Stimulated activated CD8-positive, alpha-beta memory T cell treated with anti-CD3 and anti-CD28 coated beads, Interleukin-15, amount 100 ng/mL, for 1 hour (primary cell): ENCODE measurements at places on chromosomes 6 and 20.

DNA sequence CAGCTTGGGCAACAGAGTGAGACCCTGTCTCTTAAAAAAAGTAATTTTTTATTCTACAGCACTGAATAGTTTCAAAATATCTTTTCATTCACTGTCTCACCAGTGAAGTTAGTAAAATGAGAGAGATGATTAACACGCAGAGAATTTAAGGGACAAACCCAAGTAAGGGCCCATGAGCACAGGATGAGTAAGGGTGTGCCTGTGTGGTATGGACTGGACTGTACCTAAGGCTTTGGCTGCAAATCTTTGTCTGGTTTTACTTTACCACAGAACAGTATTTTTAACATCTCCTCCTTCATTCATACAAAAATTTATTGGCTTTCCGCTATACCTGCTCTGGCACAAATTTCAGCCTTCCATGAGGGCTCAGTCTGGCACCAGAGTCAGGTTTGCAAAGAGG, 433.3 kb downstream of the UTRN start:
- DNase-seq: no peak

DNA sequence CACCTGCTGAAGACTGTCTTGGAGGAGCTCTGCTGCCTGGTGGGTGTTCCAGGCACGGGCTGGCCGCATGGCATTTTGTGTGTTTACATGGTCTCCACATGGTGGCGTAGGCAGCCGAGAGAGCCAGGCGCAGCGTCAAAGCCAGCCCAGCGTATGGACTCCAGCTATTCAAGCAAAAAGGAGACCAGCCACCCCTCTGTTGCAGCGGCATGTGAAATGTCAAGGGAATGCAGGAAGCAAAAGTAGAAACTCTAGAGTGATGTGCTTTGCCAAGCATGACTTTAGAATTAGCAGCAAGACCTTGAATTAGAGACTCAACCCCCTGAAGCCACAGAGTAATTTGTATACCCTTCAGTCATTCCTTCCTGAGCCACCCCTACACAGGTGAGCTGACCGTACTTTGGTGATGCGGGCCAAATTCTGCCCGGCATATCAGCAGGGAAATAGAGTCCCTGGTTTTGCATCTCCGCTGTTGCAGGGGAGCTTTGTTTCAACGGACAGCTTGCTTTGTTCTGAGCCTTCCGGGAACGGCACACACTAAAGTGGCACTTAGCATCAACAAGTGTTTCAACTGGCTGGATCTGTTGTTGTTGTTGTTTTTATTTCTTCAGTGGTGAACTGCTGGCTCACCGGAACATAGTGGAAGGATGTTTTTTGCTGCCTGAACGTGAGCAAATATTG, 48.5 kb downstream of the FNDC1 start:
- no peak for DNase-seq

- DNase-seq: no peak
Measured at GRCh38 chr6:10190042-10190441, 224.8 kb downstream of the TFAP2A start.

DNA sequence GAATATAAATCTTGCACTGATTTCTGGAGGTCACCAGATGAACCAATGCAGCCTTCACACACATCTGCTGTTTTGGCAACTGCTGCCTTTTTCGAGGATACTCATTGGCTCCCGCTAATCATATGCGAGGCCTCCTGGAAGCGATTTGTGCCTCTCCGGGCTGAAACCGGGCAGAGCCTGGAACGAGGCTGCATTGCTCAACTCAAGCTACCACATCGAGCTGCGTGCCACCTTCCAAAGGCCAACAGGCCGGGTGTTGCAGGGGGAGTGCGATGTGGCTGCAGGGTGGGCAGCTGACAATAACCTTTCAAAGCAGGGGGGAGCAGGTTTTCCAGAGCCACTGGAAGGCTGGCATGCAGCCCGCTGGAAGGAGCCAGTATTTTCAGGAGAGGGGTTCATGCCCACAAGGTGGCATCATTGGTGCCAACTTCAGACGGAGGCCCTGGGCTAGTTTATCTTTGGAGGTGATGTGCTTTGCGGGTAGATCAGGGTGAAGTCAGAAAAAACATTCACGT, 122.6 kb upstream of the IFNGR1 start:
- DNase-seq: peak; percentile 10

DNA sequence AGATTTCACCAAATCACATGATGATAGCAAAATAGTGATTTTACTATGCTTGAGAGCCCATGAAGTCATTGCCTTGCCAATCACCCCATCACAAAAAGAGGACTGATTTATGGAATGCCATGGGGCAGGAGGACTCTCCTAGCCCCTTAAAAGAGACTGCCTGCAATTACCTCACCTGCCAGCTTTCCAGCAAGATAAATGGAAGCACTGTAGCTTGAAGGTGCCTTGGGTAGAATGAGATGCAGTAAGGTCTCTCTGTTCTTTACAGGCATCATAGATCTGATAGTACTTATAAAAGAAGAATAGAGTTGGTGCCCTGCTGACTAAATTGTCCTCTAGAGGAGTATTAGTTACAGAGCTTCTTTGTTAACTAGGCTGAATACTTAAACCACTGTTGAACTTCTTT, 242.3 kb downstream of the TMEM242 start:
- DNase-seq: no peak

DNA sequence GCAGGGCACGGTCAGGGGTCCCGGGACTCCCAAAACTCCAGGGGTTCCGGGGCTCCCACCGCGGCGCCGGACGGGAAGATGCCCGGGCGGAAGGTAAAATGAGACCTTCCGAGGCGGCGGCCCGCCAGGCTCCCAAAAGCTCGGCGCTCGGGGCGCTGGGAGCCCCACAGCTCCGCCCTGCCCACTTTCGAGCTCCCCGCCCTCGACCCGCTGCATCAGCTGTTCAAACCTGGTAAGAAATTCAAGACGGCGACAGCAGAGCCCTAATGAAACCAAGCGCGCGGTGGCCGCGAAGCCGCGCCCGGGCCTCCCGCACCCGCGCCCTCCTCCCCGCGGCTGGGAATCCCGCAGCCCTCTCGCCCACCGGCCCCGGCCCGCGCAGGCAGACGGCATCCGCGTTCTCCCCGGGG, 369 bp downstream of the SLC4A11 start:
- DNase-seq: no peak

GRCh38 chr6:125107896-125108295, 45.7 kb upstream of the TPD52L1 start:
- no peak for DNase-seq

DNA sequence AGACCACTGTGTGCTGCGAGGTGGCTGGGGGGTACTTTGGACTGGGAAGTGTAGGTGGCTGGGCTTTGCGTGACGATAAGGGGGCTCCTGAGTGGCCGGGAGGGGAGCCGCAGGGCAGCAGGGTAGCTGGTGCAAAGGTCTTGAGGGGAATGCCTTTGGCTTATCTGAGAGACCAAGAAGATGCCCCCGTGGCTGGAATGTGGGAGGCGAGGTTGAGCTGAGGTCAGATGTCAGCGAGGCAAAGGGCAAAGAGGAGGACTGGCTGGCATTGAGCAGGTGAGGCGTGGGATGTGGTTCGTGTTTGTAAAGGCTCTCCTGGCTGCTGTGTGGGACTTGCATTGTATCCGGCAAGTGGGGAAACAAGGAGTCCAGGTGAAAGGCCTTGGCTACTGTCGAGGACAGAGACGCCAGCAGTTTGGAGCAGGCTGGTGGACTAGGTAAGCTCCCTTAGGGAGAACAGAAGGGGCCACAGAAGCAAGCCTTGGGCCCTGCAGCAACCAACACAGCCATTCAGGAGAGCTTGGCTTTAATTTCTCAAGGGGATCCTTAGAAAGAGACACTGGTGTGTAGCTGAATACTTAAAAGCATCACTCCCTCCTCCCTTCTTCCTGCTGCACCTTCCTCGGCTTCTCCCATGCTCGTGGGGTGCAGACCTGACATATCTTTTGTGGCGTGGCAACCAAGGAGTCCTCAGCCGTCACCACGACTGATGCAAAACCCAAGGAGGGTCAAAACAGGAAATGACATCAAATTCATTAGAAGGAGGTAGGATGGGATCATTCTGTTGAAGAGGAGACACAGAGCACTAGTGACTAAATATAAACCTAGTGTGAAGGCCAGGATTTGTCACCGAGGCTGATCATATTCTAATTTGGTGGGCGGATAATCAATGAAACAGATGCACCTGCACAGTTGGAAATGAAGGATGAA, 53.5 kb upstream of the ERVFRD-1 start:
- DNase-seq: no peak

DNA sequence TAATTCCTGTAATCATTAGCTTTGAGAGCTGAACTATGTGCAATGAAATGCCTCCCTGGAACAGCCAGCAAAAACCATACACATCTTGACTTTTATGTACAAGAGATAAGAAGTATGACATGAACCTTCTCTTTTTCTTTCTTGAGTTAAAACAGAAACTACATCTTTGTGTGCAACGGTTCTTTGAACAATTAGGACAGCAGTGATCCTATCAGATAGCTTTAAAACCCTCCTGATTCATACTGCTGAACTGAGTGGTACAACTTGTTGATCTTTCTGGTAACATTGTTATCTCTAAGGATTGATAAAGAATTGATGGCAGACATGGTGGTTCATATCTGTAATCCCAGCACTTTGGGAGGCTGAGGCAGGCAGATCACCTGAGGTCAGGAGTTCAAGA, 43.4 kb downstream of the TRAF3IP2 start:
- no peak for DNase-seq

DNA sequence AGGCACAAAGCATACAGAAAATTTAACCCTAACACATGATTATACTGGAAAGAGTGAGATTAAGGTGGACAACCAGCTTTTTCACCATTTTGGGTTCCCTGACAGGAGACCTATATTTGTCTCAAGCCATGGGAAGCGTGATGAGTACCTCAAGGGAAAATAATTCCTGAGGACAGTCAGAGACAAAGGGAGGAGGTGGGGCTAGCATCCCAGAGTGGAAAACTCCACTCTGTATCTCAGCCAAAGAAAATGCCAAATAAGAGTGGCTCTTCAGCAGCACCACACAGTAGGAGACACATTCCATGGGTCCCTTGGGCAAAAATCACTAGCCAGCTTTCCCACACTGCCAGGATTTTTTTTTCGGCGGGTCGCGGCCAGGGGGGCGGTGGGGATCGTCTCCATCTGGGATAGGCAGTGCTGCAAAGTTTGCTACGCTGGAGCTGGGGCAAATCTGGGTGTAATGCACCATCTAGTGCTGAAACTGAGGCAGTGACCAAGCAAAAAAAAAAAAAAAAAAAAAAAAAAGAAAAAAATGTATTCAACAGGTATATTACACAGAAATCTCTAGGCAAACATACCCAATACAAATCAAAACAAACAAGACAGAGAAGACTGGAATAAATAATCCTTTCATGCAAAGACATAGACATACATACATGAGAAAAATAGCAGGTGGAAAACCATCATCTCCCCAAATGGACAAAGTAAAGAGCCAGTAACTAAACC, 77.3 kb upstream of the SLC35F1 start:
- no peak for DNase-seq

GRCh38 chr6:66628917-66629316, 921.9 kb upstream of the EYS start:
- no peak for DNase-seq

DNA sequence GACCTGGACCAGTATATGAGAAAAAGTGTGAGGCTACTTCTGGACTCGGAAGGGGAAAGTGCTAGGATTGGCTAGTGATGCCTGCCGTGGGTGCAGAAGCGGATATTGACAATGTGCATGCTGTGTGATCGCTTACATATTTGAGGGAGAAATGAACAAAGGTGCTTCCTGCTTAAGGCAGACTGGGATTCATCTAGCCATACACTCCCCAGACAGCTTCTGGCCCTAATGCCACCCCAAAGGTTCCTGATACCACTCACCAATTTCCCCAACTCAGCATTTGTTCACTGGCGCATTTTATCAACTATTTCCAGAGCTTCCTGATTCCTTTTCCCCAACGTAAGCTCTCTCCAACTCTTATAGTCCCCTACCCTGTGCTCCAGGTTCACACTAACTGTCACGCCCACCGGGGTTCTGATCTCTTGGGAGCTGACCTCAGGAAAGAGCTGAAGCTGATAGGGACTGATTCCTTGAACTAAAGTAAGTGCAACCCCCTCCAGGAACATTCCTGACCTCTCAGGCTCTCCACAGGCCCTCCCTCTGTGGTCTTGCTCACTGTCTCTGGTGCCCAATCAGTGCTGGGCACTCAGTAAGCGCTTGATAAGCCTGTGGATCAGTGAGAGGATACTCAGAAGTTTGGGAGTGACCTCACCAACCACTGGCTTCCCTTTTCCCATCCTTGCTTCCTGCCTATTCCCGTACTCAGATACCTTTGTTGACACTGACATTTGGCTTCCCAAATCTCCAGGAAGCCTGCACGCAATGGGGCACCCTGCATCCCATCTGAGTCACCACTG, 73.3 kb downstream of the MRPL14 start:
- DNase-seq: no peak

DNA sequence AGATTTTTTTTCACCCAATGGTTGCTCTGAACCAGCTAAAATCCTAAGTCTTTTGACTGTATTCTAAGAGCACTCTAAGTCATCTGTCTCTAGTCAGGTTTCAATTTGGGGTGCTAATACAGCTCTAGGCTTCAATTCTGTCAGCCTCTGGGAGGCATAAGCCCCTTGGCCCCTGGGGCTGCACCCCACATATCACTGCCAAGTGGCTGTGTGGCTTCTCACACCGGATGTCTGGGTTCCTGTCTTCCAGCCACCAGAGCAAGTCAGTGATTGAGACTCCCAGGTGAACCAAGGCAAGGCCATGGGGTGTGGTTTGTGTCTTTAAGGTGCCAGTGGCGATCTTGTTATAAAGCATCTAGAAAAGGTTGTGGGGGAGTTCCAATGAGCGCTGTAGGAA, 136.5 kb downstream of the TMEM242 start:
- no peak for DNase-seq

- DNase-seq: no peak
Measured at GRCh38 chr6:129598244-129599187, 111.5 kb downstream of the ARHGAP18 start.

- DNase-seq: no peak
Measured at GRCh38 chr20:37348792-37349516, 3.0 kb downstream of the SRC start.

GRCh38 chr6:14091339-14091978, 26.1 kb upstream of the CD83 start:
- DNase-seq: no peak
